Activated CD8-positive, alpha-beta memory T cell treated with anti-CD3 and anti-CD28 coated beads for 4 hours (primary cell): ENCODE measurements at places on chromosomes 2 and 18.
A peak's percentile ranks its signal among the peaks of the same experiment; 100 is the strongest.

- DNase-seq, result no peak
These were observed 112.1 kb upstream of the FHL2 start for GRCh38 chr2:105510761-105511528.

DNA sequence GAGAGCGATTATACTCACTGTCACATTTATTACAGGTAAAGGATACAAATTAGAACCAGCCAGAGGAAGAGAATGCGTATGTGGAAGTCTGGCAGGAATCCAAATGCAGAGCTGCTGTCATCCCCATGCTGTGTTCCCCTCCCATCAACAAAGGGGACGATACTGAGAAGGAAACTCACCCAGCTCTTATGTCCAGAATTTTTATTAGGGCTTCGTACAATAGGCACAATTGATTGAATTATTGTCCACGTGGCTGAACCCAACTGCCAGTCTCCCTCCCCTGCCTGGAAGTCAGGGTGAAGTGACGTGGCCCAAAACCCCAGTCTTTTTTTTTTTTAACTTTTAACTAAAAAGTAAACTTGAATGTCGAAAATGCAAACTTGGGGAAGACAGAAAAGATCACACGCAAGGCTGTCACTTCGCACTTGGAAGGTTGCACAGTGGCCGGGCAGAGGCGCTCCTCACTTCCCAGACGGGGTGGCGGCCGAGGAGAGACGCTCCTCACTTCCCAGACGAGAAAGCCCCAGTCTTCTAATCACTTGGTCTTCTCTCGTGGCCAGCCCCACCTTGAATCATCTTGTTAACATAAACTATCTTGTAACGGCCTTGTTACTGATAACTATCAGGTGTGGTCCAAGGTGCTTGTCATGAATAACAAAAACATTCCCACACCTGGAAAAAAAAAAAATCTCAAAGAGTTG lies 40.0 kb upstream of the ITSN2 start:
- no peak for DNase-seq

DNA sequence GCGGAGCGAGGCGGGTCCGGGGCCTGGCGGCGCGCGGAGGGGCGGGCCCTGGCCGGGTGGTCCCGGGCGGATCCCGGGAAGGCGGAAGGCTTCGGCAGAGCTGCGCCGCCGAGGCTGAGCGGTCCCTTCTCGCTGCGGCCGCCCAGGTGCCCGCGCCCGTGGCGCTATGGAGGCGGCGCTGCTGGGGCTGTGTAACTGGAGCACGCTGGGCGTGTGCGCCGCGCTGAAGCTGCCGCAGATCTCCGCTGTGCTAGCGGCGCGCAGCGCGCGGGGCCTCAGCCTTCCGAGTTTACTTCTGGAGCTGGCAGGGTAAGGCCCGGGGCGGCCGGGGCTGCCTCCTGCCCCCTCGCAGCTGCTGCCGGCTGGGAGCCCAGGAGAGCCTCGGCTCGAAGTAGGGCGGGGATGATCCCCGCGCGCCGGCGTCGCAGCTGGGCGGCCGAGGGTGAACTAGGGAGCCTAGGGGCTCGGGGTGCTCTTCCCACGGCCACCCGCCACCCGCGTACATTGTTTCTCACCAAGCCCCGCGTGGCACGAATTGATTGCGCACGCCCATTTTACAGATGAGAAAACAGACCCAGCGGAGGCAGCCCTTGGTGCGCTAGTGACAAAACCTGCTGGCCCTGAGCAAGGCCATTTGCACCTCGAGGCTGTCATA lies at the start of gene SLC66A3:
TSS of gene SLC66A3 (plus strand) at position 87 of the 655 bp plus-strand sequence. CDS start at position 167, 80 bp downstream.
- no peak for DNase-seq

GRCh38 chr18:10354241-10354811 lies 100.1 kb upstream of the APCDD1 start:
- no peak for DNase-seq

GRCh38 chr18:22020127-22020866 lies 149.1 kb upstream of the GATA6 start:
- no peak for DNase-seq

DNA sequence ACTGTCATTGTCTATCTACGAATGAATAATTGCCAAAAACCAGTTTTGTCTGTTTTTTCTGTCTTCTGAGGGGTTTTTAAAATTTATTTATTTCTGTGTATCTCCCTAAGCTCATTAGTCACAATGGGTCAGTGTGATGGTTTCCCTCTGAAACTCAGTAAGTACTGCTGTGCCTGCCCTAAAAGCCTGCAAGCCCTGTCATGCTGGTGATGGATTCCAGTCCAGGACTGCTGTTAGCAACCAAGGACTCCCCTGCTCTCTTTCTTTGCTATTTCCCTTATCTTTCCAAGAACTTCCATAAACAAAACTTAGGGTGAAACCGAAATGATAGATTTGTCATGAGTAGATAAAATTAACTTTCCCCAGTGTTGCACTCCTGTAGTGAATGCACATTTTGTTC lies 11.8 kb upstream of the DSG2 start:
- DNase-seq, result no peak

GRCh38 chr2:97708048-97708380 lies 5.4 kb upstream of the ZAP70 start:
- no peak for DNase-seq

- peak; percentile 47 for DNase-seq
These were observed 143.1 kb upstream of the TTC39C start for GRCh38 chr18:23871410-23871809.

DNA sequence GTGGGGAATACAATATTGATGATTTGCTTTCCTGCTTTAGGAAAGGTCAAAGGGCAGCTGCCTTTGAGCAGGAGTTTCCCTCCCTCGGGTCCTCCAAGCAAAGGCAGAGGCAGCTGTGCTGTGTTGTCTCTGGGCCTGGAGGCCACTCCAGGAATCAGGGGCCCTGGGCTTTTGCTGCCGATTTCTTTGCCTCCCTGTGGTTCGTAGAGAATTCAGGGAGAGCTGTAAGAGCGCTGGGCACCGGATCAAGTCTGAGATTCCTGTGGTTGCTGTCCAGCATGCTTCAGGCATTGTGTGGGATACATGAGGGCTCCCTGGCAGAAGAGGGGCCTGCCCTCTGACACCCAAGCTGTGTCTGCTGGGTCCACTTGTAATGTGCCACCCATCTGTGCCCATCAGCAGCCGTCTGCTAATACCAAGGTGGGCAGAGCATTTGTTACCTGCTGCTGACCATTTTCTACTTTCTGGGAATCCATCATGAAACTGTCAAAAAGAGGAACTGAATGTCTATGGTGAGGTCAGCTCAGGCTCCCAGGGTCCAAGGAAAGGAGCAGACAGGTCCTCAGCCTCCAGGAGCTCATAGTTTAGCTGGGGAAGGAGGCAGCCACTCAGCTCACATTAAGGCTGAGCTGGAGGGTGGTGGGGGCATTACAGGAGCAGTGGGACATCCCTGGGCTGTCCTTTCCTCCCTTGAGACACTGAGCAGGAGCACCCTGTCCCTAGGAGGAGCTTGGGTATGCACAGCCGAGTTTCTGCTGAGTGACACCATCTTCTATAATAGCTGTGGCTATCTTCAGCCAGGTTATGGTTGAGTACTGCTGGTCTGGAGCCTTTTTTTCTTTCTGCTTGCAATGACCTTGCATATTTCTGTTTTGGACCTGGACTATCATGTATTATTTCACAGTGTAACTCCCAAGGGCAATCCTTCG lies 68.5 kb downstream of the CTIF start:
- DNase-seq, result no peak

- peak; percentile 14 for DNase-seq
These were observed 77.3 kb upstream of the PHLPP1 start for GRCh38 chr18:62637807-62638687.

- no peak for DNase-seq
These were observed 76.6 kb downstream of the LONRF2 start for GRCh38 chr2:100245681-100246080.

GRCh38 chr18:9184998-9185613 lies 48.5 kb downstream of the ANKRD12 start:
- no peak for DNase-seq

- DNase-seq, result no peak
These were observed 900.5 kb upstream of the CRIM1 start for GRCh38 chr2:35454966-35455638.

DNA sequence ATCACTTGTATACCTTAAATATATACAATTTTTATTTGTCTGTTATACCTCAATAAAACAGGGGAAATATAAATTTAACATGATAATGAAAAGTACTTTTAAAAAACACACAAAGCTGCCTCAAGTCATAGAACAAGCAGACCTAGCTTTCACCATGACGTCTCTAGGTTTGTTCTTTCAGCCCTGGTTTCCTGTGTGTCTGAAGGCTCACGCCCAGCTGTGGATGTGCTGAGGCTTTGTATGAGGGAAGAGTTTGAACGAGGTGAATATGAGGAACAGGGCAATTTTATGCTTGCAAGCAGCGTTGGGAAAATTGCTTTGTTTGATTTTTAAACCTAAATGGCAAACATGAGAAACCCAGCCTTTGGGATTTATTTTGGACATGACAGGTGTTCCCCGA lies 15.3 kb downstream of the SH3RF3 start:
- no peak for DNase-seq

- no peak for DNase-seq
These were observed 534.6 kb downstream of the MBD2 start for GRCh38 chr18:53689886-53690285.

DNA sequence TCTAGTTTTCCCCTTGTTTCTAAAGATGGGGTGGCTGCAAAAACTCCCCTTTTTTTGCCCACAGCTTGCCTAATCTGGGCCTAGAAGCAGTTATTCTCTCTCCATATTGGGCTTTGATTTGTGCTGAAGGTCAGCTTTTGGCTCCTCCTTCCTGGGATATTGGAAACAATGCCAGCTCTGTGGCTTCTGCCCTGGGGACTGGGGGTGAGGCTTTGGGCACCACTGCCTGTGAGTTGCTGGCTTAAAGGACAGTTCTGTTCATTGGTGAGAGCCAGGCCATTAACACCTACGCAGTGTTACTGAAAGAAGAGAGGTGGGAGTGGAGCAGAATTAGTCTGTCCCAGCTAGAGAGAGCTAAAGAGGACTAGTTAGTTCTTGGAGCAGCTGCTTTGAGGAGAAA lies 4.3 kb downstream of the UBXN2A start:
- DNase-seq, result no peak

- DNase-seq, result no peak
These were observed 113.5 kb downstream of the CRIM1 start for GRCh38 chr2:36469106-36469477.

GRCh38 chr18:32775628-32776027 lies 2.8 kb upstream of the KLHL14 start:
- DNase-seq, result no peak
